ENCODE measurements at places on chromosomes 2 and 18.

- no peak for DNase-seq
Observed at GRCh38 chr2:221502270-221503010, 69.7 kb downstream of the EPHA4 start.

DNA sequence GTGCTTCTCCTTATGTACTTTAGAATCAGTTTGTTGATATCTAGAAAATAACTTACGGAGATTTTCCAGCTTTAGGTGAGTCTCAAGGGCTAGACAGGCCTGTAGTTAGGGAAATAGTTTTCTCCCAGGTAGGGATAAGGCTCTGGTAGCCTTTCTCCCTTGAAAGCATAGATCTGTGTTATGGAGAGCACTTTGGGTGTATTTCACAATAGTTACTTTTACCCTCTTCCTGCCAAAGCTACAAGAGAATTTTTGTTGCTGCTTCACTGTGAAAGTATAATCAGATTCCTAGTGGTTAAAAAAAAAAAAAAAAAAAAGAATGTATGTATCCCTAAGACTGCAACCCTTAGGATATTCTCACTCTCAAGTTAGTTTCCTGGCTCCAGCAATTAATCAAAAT lies 267.5 kb downstream of the PIK3C3 start:
- DNase-seq, result no peak

DNA sequence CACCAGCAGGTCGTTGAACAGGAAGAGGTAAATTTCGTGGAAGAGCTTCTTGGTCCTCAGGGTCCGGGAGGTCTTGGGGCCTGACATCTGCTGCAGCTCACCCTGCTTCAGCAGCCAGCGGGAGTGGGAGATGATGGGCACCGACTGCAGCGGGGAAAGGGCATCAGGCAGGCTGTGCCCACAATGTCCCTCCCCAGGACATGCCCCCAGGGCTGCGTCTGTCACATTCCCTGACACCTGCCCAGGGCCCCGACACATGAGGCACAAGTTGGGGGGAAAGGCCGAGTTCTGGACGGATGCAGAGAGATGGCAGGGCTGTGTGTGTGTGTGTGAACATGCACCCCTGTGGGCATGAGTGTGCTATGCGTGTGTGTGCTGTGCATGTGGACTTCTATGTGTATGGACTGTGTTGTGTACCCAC lies 13.9 kb downstream of the SNORC start:
- no peak for DNase-seq

- no peak for DNase-seq
Observed at GRCh38 chr18:57806201-57806977, 3.3 kb upstream of the ATP8B1 start.

GRCh38 chr18:41864216-41864615 lies 90.8 kb upstream of the PIK3C3 start:
- DNase-seq, result no peak

- no peak for DNase-seq
Observed at GRCh38 chr2:217650229-217650628, 352.6 kb downstream of the TNS1 start.

GRCh38 chr2:128305555-128306080 lies 13.1 kb downstream of the HS6ST1 start:
- DNase-seq, result no peak

DNA sequence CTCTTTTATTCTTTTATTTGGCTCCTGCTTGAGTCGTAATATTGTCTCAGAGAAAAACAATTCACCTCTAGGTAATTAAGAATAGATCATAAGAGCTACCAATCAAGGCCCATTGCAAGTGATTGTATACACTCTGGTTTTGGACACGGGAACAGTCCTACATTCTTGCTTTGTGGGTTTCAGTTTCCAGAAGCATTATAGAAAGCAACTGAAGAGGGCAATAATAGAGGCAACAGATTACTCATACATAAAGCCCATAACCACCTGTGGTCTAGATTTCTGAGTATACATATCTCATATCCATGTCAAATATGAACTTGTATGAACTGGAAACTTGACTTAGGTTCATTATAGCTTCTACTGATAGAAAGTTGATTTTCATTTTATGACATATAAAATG lies 65.4 kb downstream of the DIS3L2 start:
- no peak for DNase-seq

DNA sequence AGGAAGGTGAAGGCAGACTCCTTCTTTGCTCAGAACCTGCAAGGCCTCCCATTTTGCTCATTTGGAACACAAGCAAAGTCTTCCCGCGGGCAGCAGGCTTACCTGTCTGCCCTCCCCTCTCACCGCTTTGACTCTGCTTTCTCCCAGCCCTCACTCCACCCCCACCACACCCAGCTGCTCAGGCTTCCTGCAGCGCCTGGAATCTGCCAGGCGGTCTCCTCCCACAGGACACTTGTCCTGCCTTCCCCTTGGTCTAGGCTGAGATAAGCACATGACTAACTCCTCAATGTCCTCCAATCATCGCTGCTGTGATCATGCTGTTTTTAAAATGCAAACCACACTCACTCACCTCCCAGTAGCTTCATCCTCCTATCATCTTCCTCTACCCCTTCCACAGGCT lies 430.0 kb downstream of the ZNF516 start:
- no peak for DNase-seq

- DNase-seq, result no peak
Observed at GRCh38 chr2:149394864-149395263, 64.5 kb downstream of the LYPD6 start.
